Stimulated activated naive CD4-positive, alpha-beta T cell (primary cell): ENCODE measurements at places on chromosomes 7 and 10.
A peak's percentile ranks its signal among the peaks of the same experiment; 100 is the strongest.

DNA sequence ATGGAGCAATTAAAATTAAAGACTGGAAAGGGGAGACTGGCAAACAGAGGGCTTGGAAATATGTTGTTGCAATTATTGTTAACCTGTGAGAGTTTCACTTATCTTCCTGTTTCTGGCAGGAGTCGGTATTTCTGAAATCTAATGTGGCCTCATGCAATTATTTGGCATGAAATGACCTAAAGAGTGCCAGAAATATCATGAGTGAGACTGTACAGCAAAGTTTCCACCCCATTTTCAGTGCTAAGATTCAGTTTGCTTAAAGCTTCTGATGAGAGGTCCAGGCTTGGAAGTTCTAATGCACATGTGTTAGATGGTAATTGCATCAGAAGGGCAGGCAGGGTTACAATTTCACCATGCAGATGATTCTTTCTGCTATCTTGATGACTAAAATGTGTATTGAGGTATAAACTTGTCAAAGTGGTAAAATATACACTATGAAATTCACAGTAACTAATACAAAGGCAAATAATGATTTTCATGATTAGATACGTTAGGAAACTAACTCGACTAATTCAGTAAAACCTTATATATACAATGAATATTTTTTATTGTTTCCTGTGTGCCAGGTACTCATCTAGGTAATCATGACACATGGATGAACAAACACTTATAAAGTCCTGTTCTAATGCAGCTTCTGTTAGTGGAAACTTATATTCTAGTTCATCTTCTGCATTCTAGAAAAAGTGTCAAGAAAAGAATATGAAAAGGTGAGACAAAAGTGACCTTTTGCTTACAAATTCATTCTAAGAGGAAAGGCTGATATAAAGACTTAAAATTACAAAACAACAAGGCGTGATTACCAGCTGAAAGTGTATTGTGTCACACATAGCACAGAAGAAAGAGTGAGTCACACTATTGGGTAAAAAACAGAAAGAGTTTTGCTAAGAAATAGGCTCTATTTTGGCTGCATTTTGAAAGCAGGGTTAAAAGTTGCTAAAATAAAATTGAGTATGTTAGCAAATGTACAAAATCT, 533.4 kb upstream of the SEMA3D start:
- DNase-seq: no peak

GRCh38 chr7:30344513-30344912, 60.1 kb downstream of the ZNRF2 start:
- DNase-seq: no peak

DNA sequence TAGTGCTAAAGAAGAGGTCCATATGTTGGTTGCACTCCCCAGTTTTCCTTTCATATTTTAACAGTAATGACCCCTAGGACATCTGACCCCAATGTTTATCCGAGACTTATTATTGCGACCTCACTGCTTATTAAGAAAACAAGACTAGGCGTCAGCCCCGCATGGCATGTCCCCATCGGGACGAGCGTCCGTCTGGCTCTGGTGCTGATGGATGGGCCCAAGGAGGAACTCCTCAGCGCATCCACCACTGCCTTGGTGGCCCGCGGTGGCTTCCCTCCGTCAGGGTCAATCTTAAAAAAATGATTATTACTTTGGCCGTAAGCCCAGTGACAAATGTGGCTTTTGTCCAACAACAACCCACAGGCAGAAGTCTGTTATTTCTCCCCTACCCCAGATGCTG, 40.1 kb upstream of the CXCL12 start:
- no peak for DNase-seq

DNA sequence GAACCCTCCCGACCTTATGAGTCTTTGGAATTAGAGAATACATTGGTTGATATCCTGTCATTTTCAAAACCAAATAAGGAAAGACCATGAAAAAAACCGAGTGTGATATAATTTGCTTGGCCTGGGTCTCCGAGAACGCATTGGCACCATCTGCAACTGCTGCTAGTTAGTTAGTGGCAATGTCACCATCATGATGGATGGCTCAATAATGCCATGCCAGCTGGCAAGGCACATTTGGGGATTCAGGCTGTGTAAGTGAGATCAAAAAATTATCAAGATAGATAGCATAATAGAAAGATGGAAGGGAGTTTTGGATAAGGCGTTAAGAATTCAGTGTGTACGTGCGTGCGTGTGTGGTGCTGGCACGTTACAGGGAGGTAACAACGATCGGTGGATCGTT, 134.7 kb upstream of the TCERG1L start:
- no peak for DNase-seq

GRCh38 chr10:35705671-35706070, 63.6 kb upstream of the FZD8 start:
- no peak for DNase-seq

DNA sequence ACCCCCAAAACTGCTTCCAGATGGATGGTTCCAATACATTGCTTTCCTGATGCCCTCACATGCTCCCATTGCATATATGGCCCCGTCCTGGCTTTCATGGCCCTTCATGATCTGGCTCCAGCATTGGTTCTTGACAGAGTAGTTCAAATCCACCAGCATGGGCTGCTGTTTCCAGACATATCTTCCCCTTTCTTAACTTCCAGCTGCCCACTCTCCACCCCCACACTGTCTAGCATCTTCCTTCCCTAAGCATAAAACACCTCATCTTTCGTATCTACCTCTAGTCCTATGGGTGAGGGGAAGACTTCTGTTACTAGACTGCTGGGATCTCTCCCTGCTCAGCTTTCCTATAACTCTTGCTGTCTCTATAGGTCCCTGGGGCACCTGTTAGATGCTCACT, 13.2 kb upstream of the GOLGA7B start:
- no peak for DNase-seq

DNA sequence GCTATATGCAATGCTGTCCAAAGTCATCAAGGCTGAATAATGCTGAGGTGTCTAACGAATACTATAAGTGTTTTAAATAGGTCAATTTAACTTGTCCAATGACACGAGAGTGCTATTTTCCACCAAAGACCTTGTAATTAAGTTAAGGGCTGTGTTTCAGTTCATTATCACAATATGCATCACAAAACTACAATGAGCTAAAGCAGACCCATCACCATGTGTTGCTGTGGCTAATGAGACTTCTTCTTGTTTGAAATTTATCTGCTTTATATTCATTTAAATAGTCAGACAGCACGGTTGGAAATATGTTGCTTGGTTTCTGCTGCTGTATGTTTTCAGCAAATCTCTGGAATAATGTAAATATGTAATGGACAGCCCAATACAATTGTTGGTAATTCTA, 292.5 kb upstream of the VSTM2A start:
- DNase-seq: no peak

DNA sequence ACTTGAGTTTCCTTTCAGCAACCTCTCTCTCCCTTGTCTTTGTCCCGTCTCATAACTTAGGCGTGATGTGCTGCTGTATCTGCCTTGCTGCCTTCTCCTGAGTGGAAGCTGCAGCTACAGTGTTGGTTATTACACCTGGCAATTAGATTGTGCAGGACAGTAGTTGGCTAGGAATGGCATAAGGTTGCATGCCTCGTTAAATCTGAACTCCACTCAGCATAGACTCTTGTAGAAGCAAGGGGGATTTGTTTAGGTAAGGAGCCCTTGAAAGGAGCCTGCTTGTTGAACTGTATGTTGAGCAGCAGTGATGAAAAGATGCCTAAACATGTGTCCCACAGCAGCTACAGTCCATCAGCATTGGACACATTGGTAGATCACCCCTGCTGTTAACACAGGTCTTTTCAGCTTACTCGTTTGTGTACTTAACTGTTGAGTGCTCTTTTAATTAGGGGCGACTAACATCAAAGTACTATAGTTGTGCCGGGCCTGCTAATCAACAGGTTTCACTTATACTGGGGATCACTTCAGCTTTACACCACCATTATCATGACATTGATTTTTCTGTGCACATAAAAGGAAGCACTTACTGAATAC, 225.0 kb downstream of the AUTS2 start:
- no peak for DNase-seq

- DNase-seq: no peak
Observed at GRCh38 chr7:119996634-119997033, 276.3 kb upstream of the KCND2 start.

DNA sequence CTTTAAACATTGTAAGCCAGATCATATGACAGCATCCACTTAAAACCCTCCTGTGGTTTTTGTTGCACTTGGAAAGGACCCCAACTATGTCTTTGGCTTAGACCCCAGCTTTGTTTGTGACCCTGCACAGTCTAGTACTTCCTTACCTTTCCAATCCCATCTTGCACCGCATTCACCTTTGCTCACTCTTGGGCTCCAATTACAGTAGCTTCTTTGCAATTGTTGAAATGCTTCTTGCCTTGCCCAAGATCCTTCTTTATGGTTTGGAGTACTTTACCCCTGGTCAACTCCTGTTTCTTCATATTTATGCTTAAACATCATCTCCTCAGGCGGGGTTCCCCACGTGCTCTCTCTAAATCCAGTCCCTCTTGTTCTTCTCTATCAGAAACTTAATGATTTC, 162.6 kb downstream of the PTEN start:
- DNase-seq: no peak

DNA sequence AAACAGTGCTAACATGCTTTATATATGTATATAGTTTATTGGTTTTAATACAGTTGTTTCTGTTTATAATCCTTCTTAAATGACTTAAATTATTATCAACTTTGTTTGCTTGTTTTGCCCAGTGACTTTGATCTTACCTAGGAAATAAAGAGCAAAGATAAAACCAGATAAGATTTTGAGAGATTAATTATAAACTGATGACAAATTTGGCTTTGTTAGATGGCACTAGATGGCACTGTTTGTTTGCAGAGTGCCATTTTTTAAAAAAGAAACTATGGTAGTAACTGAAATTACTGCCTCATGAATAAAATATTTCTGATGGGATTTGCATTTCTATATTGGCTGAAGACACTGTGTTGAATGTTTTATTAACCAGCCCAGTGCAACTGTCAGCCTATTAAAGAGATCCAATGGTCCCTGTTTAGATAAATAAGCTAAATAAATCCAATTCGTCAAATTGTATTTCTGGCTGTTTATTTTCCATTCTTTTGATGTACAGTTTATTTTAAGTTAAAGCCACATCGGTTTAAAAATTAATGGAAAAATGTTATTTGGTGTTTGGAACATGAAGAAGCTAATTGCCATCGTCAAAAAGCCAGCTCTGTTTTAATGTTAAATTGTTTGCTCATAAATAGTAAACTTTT, 28.7 kb downstream of the VTI1A start:
- DNase-seq: no peak

- DNase-seq: no peak
Observed at GRCh38 chr10:47111329-47111862, 188.6 kb upstream of the GDF10 start.

DNA sequence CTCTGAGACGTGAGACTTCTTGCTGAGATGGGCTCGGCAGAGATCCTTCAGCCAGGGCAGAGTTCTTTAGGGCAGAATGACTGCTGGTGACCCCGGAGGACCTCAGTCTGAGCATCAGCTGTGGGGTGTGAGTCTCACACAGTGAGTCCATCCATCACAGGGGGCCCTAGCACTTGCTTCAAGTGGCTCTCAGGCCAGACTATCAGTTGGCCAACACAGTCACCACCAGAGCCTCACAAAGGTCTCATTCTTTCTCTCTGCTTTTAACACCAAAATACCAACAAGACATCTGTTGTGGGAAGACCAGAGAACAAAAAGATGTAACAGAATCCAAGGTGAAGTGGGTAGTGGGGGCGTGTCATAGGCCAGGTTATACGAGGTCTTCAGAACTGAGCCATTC, 345.6 kb upstream of the NRP1 start:
- DNase-seq: no peak

- DNase-seq: no peak
Observed at GRCh38 chr10:71211053-71211452, 1.3 kb upstream of the UNC5B start.

GRCh38 chr10:6394084-6394483, 186.0 kb downstream of the PRKCQ start:
- DNase-seq: no peak

GRCh38 chr7:101884671-101885596, 67.5 kb downstream of the CUX1 start:
- DNase-seq: peak; percentile 24

DNA sequence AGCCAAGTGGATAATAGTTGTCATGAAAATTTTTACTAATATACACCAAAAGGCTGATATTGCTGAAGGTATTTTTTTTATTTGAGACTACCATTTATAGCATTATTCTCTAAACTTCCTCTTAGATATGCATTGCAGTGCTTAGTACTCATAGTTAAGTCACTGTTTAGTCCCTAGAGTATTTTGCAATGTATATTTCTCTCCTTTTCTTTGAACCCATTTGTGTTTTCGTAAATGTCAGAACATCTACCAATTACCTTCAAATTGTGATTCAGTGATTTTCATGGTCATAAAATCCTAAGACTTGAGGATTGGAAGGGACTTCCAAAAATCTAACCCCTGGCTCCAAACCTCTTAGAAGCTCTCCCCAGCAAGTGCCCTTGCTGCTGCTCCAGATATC, 21.5 kb upstream of the CYP26C1 start:
- DNase-seq: no peak

GRCh38 chr7:94160719-94161435, 156.7 kb upstream of the BET1 start:
- DNase-seq: no peak

DNA sequence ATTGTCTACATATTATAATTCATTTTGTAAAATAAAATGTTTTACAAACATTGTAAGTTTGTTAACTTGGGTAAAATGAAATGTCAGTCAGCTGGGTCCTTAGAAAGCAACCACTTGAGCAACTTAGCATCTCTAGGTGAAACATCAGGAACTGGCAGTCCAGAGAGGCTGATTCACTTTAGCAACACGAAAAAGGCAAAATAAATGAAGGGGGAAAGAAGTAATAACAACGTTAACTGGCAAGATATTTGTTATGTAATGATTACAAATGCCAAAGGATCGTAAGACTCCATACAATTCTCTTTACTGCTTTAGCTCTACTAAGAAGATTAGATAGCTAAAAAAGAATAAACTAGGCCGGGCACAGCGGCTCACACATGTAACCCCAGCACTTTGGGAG, 5.0 kb downstream of the PDZD8 start:
- DNase-seq: no peak

DNA sequence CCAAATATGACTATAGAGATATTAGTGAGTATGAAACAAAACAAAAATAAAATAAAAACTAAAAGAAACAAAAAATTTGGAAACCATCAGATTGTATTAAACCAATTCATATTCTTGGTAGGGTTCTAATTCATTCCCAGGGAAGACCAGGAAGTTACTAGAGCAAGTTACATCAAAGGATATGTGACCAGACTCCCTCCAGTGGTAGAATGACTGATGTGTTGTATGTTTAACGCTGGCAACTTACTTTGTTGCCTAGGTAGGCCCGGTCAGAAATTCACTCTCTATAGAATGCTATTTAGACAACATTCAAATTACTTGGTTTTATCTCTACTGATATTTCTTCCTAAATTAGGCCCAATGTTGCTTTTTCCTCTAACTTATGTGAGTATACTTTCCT, 5.2 kb downstream of the PHYHIPL start:
- DNase-seq: no peak

GRCh38 chr10:98030093-98030821, at the start of gene CRTAC1:
Gene CRTAC1 (minus strand): TSS chr10:98030621. CDS start chr10:98030472, 149 bp downstream.
- no peak for DNase-seq
